ENCODE measurements at places on chromosomes 1 and 21.

DNA sequence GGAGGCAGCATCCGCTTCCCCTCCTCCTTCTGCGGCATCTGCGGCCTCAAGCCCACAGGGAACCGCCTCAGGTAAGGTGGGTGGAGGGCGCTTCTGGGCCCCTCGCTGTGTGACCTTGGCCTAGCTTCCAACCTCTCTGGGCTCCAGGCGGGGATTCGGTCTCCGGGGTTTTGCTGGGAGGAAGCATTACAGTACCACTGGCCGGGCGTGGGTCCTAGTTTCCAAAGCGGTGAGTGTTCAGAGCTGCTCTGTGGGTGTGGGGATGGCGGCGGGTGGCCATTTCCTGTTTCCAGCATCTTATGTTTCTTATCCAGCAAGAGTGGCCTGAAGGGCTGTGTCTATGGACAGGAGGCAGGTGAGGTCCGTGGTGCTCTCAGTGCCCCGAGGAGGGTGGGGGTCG is 11.6 kb downstream of the FAAH start:
- no peak for DNase-seq

- no peak for DNase-seq
These were observed 280.3 kb downstream of the OMA1 start for GRCh38 chr1:58266242-58266641.

DNA sequence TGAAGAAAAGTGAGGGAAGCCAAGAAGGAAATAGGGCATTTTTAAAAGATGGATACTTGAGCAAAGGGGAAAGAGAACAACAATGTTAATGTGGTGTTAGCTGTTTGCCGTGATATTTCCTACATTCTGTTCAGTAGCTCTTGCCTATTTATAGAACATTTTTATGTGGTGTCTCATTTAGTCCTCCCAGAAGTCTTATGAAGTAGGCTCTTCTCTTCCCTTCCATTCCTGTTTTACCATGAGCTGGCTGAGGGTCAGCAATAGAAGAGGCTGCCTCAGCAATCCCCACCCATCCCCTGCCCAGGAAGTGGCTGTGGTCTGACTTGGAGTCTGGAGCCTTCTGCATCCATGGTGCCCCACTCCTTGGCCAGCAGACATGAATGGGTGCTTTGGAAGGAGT is 60.1 kb downstream of the KIAA0040 start:
- DNase-seq = peak; percentile 86

GRCh38 chr1:153360190-153360589 is 2.5 kb downstream of the S100A9 start:
- DNase-seq = no peak

DNA sequence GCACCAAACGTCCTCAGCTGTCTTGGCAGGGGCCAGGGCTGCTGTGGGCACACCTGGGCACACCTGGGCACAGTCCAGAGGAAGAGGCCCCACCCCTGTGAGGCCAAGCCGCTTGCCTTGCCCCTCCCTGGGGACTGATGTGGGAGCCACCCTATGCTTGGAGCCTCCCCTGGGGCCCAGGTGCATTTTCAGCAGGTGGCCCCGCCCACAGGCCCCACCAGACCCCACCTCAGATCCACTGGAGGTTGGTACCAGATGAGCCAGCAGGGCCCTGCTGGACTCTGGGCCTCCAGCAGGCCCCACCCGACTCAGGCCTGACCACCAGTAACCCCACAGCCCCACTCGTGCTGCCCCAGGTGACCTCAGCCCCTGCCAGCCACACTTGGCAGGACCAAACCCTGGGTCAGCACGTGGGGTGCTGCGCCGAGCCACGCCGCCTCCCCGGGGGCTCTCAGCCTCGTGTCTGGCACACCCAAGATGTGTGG is 8.8 kb downstream of the SLC19A1 start:
- DNase-seq = no peak

DNA sequence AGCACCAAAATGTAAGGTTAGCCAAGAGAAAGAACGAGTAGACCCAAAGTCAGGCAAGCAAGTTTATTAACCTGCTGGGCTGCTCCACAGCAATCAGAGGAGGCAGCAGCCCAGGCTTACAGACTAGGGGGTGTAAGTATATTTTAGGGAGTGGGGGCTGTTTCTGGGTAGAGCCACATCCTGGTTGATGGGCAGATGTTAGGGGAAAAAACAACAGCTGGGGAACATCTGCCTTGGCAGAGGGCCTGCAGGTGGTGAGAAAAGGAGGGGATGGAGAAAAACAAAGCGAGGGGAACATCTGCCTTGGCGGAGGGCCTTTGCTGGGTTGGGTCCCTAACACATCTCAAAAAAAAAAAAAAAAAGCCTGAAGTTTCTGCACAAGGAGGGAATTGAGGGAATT is 9.7 kb upstream of the ZBTB48 start:
- DNase-seq = no peak
